ENCODE measurements at places on chromosomes 2 and 18.

DNA sequence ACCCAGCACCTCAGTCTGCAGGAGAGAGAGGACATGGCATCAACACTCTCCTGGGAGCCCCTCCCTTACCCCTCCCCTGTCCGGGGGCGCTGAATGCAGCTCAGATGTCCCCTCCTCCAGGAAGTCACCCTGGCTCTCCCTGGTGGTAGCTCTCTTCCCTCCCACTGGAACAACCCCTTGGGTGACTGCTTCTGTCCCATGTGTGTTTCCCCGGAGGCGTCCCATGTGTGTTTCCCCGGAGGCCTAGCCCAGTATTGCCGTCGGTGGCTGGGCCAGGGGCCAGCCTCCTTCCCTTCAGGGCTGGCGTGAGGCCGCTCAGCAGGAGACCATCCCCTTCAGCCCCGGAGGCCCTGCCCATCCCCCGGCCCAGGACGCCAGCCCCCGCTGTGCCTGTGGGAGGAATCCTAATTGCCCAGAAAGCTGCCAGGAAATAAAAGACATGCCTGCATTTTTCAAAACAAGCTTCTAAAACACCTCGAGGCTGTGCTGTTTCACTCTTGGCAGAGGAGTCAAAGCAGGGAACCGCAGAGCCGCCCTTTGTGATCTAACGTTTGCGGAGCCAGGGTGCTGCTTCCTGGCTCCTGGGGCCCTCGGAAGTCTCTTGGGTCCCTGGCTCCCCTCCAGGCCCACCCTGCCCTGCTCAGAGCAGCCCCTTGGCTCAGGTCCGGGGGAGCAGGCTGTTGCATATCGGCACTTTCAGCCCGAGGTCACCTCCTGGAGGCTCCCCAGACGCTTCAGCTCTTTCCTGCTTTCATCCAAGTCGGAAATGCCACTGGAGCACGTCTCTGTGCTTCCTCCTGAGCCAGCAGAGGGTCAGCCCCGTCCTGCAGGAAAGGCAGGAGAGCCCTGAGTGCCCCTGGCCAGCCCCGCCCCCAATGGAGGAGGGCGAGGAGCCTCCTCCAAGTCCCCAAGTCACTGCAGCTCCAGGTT lies 11.4 kb downstream of the SNED1 start:
- DNase-seq, result no peak

DNA sequence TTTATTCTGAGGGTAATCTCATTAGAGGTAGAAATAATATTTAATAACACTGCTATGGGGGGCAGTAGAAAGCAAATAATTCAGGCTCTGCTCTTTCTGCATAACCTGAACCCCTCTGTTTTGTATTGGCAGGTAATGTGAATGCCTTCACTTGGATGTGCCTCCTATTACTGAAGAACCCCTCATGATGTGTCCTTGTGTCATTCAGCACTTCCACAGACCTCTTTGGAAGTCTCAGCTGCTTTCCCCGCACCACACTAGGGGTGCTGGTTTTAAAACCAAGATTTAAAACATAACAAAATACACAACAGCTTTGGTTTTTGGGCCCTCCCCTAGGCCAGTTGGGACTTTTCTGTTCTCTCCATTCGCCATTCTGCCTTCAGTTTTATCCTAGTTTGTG lies 281.7 kb upstream of the MC4R start:
- DNase-seq, result no peak

- DNase-seq, result no peak
Measured at GRCh38 chr2:51103205-51103604, 71.3 kb upstream of the NRXN1 start.

GRCh38 chr2:110948027-110948674 lies 172.6 kb upstream of the BCL2L11 start:
- no peak for DNase-seq

- no peak for DNase-seq
Measured at GRCh38 chr2:181857483-181857882, 34.0 kb upstream of the ITPRID2 start.

- DNase-seq, result no peak
Measured at GRCh38 chr2:224894356-224894755, 147.9 kb downstream of the DOCK10 start.

DNA sequence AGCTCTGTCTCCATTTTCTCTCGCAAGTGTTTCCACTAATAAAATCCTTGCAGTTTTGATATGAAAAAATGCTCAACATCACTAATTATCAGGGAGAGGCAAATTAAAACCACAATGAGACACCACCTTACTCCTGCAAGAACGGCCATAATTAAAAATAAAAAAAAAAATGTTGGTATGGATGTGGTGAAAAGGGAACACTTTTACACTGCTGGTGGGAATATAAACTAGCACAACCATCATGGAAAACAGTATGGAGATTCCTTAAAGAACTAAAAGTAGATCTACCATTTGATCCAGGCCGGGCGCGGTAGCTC lies 49.8 kb upstream of the GREB1L start:
- DNase-seq, result no peak

DNA sequence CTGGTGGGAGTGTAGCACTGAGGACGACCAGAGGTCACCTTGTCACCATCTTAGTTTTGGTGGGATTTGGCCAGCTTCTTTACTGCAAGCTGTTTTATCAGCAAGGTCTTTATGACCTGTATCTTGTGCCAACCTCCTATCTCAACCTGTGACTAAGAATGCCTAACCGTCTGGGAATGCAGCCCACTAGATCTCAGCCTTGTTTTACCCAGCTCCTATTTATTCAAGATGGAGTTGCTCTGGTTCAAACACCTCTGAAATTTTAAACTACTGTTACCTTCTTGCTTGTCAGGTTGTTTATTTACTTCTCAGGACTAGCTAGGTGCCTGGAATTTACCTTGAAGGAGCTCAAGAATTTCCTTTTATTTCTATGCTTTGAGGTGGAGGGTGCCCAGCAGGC lies 9.5 kb upstream of the KCNG3 start:
- no peak for DNase-seq

DNA sequence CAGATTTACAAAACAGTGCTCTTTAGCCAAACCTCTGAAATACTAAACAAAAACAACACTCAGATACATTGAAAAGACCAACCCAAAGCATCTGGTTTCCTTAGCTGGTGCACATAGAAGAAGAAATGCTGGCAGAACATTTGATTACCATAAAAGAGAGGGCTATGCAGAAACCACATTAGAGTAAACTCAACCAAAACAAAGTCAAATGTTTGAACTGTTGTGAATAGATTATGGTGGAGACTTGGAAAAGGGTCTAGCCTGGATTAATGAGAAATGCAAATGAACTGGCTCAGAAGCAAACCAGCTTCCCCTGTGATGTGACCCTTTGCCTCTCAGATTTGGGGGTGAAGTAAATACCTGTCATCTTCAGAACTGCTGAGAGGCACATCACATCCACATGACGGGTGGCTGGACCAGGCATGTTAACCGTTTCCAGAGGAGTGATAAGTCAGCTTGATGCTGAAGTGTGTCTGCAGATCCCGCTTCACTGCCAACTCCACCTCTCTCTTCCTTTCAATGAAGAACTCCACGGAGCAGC lies 153.0 kb downstream of the NRP2 start:
- DNase-seq, result no peak

GRCh38 chr18:3648200-3648599 lies 198.2 kb downstream of the TGIF1 start:
- DNase-seq, result no peak

- no peak for DNase-seq
Measured at GRCh38 chr2:11578986-11579774, 45.3 kb downstream of the GREB1 start.

- DNase-seq, result no peak
Measured at GRCh38 chr18:40866968-40867367, 1088.1 kb upstream of the PIK3C3 start.

GRCh38 chr18:43277164-43277600 lies at the start of gene SYT4:
Gene SYT4, minus strand, starts transcription at chr18:43277490. Its CDS starts 209 bp downstream, at chr18:43277281.
- DNase-seq, result peak; percentile 75

GRCh38 chr2:218821605-218822211 lies 9.9 kb downstream of the PRKAG3 start:
- DNase-seq, result no peak

DNA sequence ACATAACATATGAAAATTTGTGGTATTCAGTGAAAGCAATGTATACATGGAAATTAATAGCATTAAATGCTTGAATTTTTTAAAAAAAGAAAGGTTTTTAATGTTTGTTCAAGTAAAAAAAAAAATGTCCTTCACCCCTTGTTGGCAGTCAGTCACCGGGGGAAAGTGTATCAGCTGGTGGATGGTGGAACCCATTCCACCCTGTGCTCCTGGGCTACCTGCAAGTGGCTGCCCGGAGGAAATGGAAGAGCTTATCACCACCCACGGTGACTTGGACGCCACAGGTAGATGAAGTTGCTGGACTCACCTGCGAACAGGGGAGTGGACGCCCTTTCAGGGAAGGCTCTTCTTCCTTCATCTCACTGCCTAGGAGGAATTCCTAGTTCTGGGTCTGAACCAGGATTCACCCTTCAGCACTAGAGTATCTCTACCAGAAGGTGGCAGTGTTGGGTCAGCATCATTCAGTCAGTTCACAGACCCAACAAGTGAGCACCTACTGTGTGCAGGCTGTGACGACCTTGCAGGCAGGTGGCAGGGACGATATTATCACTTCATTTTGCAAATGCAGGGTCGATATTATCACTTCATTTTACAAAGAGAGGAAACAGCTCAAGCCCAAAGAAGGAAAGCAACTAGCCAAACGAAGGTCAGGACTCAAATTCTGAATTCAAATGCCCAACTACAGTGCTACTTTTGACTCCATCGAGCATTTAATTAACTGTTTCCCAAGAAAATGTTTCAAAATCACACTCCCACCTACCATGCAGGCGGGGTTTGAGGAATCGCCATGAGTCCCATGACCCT lies 35.8 kb downstream of the CIB4 start:
- DNase-seq, result no peak

DNA sequence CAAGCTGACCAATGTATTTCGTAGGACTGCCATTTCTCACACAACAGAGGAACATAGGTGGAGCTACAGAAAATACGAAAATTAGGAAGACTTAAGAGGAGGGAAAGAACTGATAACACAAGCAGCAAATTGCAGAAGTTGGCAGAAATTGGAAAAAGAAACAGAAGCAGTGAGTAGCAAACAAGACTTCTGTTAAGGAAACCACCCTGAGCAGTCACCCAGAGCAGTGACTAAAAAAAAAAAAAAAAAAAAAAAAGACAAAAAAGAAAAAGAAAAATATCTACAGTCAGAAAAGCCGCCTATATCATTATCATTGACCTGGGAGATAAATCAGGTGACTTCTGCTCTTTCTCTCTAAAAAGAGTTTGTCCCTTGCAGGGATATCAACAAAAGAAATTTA lies 21.4 kb downstream of the STK17B start:
- no peak for DNase-seq

GRCh38 chr2:64052463-64053241 lies 33.4 kb upstream of the VPS54 start:
- no peak for DNase-seq

DNA sequence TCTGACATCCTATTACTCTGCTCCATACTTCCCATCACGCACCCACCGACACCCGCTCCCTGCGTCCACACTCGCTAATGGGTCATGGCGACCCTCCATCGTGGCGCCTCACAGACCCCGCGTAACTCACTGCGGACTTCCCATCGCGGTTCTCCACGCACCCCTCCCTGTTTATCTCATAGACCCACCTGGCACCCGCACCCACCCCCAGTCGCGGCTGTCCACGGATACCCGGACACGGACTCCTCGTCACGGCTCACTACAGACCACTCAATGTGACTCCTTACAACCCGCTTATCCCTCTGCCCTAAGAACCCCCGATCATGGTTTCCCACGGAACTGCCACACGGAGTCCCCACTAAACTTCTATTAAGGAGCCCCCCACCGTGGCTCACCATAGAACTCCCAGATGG lies 458 bp downstream of the CXXC1 start:
- DNase-seq, result no peak

GRCh38 chr2:28465148-28465885 lies 30.5 kb upstream of the PLB1 start:
- no peak for DNase-seq

DNA sequence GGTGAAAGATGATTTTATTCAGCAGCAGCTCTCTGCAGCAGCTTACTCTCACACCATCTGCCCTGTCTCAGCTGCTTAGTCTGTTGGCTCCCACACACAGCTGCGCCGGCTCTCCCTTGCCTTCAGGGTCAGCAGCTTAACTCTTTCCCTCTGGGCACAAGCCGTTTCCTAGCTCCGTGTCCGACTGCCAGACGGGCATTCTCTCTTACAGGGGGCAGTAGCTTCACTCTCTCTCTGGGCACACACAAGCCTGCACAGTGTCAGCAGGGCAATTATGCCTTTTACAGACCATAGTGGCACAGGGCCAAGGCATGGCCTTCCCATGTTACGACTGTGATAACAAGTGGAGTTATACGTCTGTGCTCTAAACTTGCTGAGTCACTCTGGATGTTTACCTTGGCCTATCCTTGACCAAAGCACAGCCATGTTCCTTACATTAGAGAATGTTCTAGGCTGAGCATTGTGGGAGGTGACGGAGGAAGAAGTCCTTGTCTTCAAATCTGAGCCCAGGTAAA lies 31.7 kb downstream of the PCARE start:
- DNase-seq, result no peak

DNA sequence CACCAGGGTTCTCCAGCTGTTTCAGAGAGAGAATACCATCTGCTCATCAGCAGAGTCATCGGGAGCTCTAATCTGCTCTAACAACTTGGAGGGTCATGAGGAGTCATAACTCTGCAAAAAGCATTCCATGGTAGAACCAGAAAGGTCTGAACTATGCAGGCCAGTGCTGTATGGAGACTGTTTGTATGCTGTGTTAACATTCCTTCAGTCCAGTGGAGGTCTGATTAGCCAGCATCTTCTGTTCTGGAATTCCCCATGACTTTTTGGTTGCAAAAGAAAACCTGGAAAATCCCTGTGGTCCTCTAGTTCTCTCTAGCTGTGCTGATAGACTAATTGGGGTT lies 9.4 kb upstream of the ITGB6 start:
- no peak for DNase-seq

Measured in nucleus accumbens (tissue), 56 donors.